Stimulated activated naive CD4-positive, alpha-beta T cell treated with Interleukin-2 at 50 U/mL for 16 hours (primary cell): ENCODE measurements at places on chromosomes 4 and X.
A peak's percentile ranks its signal among the peaks of the same experiment; 100 is the strongest.

GRCh38 chrX:134459683-134460004 is 321 bp upstream of the HPRT1 start:
- no peak for DNase-seq

DNA sequence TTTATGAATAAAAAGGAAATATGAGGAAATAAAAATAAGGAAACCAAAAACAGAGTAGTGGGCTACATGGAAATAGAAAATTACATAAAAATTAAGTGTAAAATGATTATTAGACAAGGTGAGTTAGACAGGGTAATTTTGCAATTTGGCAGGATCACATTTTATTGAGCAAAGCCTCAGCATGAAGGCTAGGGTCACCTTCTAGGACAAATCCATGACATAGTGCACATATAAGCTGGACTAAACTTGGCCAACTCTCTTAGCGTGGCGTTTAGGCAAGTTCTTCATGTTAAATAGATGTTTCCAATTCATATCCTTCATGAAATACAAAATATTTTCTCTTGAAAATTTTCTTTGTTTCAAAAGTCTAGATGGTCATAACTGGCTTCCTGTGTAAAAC is 25.7 kb upstream of the UGT2B7 start:
- DNase-seq = no peak

DNA sequence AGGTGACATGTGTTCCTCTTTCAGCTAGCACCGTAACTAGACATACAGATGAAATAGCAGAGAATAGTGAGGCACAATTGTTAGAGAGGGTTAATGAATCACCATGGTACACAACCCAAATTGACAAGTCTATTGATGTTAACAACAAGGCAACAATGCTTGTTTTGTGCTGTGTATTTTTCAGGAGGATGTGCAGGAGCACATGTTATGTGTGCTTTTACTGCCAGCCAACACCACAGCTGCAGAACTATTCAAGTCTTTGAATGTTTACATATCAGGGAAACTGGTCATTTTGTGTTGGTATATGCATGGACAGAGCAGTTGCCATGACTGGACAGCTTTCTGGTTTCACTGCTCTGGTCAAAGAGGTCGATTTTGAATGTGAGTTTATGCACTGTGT is 32.8 kb downstream of the STBD1 start:
- no peak for DNase-seq

DNA sequence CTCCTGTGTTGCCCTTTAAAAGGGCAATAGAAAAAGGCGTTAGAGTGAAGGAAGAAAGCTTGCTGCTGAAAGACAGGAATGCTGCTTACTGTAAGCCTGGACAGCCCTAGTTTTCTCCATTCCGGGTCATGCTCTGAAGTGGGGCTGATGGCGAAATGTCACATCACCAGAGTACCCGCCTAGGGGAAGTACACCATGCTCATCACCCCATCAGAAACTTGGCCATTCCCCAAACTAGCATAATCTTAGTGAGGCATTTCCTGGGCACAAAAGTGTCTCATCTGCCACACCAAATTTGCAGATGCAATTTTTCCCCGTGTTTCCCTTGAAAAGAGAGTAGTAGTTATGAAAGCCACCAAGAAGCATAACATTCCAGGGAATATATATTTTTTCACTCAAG is 47.8 kb upstream of the CAMK2D start:
- DNase-seq = no peak

DNA sequence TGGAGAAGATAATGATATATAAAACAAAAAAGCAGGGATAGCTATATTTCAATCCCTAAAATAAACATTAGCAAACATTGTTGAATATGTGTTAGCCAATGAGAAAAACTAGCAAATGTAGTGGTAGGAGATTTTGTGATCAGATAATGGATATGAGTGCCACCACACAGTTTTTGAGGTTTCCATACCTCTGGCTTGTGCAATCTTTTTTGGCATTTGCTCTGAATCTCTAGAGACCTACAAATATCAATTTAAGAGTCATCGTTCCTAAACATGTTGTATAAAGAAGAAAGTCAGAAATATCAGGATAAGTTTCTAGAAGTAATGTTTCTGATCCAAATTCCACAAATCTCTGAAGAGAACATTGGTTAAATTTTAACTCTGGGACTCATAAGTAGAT is 308.7 kb downstream of the PDGFC start:
- DNase-seq = no peak

DNA sequence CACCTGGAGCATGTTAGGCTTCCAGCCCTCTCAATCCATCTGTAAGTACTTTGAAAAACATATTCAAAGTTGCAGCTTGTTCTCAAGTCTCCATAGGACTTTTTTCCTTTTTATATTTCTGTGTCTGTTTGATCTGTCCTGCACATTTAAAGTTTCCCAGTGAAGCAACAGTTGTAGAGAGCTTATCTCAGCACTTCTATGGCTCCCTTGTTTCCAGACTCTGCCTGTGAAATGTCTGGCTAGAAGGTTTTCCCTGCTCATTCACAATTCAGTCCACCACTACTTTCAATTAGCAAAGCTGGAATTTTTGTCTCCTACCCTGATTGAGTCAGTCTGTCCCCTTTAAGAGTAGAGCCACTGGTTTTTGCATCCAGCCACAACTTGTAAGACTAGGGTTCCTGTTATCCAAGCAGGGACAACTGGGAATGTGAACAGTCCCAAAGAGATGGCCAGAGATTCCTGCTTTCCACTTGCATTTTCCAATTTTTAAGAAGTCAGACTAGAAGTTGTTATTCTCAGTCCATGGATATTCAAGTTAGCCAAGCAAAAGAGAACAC is 116.1 kb downstream of the GASK1B start:
- no peak for DNase-seq

GRCh38 chr4:26815706-26816105 is 44.9 kb upstream of the STIM2 start:
- DNase-seq = no peak

- DNase-seq = no peak
Observed at GRCh38 chr4:153784166-153784699, 4.7 kb downstream of the SFRP2 start.

DNA sequence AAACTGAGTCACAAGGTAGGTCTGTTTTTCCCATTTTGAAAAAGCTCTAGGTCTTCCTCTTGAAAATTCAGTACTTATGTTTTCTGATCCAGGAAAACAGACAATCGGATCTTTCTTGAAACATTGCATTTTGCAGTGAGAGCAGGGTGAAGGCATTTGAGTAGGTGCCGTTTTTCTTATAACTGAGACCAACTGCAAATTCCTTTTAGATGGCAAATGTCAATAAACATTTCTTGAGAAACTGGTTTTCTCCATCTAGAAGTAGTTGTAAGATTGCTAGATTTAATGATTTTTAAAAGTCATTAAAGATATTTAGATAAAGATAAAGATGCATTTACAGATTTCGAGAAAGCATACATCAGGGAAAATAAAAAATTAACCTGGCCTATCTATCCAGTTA is 92.4 kb downstream of the PHOX2B start:
- no peak for DNase-seq

DNA sequence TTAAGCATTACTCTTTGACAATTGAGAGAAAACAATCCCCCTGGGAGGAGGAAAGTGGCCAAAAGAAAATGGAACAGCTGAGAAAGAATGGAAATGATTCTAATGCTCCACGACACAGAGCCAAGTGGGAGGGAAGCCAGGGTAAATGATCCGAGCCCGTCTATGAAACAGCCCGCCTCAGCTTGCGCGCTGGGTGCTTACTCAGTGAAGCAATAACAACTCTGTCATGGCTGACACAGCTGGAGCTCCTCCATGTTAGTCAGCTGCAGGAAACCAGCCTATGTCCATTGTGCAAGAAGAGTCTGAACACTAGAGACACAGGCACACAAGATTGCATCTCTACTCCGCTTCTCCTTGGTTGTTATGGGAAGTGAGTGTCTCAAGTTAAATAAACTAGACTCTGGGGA is 19.3 kb downstream of the NOA1 start:
- DNase-seq = no peak

- peak; percentile 30 for DNase-seq
Observed at GRCh38 chrX:1554469-1555210, 17.7 kb upstream of the P2RY8 start.

- DNase-seq = no peak
Observed at GRCh38 chr4:163949976-163950601, 455.6 kb downstream of the TMA16 start.

DNA sequence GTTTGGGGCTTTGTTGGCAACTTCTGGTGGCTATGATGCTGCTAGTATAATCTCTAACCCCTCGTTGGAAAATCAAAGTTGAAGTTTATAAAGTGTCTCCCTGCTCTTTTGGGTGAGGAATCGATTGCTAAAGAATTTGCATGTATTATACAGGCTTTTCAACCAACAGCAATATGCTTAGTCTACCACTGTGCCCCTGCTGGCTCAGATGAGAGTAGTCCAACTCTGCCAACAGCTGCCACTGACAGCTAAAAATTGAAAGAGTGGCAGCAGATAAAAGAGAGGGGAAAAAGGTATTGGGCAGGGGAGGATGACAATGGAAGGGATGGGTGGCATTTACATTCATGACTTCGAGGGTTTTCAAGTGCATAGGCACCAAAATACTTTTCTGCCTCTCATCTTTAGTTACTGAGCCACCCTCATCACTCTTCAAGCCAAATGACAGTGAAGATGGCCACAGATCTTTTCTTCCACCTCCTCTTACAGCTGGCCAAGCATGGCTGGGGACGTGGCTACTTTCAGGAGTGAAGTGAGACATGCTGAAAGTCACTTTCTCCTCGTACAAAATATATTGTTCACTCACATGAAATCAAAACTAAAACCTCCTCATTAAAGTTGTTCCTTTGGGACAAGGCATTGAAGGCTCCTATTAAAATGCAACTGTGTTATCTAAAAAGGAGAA is 2.7 kb upstream of the GRIA3 start:
- no peak for DNase-seq

GRCh38 chrX:146863566-146863965 is 49.0 kb upstream of the CXorf51A start:
- DNase-seq = no peak

DNA sequence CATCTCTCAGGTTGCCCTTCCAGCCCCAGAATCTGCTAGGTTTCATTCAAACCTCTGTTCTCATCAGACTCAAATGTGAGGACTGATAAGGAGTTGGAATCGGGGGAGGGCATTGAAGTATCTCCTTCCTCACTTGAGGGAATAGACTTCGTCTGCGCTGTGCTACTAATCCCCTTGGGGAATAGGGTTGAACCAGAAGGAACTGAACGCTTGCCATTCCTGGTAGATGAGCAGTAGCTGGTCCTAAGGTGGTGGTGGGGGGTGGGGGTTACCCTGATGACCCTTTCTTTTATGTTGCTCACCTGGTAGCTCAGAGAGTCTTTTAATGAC is 692 bp upstream of the SLC9A7 start:
- no peak for DNase-seq

DNA sequence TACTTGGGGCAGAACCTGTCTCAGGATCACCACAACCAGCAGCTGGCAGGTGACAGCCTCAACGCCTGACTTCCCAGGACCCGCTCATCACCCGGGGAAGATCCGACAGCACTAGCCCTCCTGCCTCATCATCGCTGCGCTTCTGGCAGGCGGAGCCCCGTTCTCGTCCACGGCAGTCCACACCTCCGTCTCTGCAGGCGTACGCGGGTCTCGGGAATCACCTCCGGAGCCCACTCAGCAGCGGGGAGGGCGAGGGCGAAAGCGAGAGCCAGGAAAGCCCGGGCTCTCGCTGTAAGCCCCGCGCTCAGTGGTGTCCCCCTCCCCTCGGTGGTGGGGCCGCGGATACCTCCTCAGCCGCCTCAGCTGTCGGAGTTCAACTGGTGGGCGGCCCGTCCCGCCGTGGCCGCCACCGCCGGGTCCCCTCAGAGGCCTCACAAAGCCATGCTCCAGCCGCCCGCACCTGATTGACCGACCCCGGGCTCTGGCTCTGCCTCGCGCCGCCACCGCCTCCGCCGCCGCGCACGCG is 518 bp upstream of the CNKSR2 start:
- DNase-seq = no peak

DNA sequence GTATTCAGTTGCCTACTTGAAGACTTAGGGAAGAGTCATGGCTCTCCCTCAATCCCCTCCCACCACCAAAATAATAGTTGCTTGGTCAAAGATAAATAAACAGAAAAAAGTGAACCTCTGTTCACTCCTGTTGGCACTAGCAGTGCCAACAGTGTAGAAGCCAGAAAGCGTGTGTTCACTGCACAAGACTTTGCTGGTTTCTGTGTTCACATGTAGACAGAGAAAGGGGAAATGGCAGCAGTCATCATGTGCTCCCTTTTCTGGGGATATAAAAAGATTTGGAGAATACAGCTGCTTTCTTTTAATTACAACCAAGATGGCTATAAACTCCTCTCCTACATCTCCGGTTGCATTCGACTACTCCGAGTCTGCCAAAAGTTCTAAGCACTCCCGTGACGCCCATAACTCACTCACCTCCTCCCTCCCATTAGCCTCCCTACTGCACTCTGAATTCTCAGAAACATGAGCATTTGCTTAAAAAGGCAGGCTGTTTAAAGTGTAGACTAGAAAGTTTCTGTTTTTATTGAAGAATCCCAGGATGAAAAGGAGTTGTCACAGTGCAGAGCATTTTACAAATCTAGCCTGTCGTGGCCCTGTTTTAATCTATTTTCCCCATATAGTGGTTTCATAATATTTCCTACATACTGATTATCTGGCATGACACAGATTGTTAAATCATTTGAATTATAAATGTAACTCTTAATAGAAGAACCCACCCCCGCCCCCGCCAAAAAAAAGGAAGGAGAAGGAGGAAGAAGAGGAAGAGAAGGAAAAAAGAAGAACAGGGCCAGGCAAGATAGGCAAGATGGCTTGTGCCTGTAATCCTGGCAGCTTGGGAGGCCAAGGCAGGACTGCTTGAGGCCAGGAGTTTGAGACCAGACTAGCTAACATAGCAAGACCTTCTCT is 16.7 kb downstream of the LGI2 start:
- DNase-seq = no peak

DNA sequence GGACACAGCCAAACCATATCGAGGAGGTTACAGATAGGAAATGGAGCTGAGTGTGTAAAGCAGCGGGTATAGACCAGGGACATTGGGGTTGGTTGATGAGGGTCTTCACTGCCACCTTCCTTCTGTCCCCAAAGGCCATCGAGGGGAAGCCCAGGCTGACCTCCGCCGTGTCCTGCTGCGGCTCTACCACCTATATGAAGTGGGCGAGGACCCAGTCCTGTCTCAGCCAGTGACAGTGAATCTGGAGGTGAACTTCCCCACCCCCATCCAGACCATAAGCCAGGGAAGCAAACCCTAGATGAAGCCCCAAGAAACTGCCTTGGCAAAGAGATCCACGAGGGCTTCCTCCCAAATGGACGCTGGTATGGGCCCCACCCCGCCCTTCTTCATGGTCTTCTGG is 23.2 kb upstream of the MRFAP1 start:
- DNase-seq = no peak

DNA sequence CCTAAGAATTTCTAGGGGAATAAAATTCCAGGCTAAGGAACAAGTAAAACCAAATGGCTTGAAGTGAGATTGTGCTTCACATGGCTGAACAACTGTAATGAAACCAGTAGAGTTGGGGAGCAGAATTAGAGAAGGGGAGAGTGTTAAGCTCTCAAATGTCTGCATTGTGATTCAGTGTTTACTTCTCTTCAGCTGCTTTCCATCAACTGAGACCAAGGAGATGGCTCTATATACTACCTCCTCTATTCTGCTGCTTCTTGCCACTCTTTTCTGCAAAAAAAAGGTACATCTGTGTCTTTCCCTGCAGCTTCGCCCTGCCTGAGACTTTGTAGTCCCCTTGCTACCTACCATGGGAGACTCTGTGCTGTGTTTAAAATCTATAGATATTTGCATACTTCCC is 73.5 kb downstream of the WDFY3 start:
- DNase-seq = no peak

GRCh38 chr4:128295255-128295654 is 7.6 kb upstream of the PGRMC2 start:
- DNase-seq = no peak
